ENCODE measurements at places on chromosomes 7 and 10. TPM values are rescaled to one million over a fixed set of nuclear protein-coding genes. Genes with fewer than 3 reads are reported as not detected.

ZRANB1 gene
- total RNA-seq: 13.7 TPM

TMEM120A gene
- total RNA-seq: 3.6 TPM

BICC1 gene
- total RNA-seq: 12.2 TPM

PILRA gene
- total RNA-seq: 0.69 TPM

DDC gene
- not detected for total RNA-seq
